HTR-8/SVneo (cell line): ENCODE measurements at places on chromosomes 4 and X.

DNA sequence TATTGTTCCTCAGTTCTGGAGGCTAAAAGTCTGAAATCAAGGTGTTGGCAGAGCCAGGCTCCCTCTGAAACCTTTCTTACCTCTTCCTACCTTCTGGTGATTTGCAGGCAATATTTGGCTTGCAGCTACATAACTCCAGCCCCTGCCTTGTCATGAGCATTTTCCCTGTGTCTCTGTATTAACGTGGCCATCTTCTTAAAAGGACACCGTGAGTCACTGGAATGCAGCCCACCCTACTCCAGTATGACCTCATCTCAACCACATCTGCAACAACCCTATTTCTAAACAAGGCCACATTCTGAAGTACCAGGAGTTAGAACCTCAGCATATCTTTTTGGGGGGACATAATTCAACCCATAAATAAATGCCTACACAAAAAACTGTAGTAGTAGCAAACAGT lies 40.7 kb downstream of the FANCB start:
- peak; percentile 2 for DNase-seq

DNA sequence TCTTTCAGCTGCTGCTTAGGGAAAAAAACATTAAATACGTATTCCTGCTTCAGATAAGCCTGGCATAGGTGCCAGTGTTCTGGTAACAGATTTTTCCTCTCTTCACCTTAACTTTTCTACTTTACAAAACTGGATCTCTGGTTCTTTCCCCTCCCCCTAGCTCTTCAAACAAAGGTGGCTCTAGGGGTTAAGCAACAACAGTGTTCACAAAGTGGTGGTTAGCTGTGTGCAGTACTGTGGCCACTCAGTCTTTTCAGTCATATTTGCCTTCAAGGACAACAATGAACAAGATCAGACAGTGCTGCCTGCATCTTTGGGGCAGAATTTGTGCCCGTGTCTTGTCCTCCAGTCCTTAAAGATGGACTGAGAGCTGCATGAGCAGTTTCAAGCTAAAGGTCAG lies 15.1 kb upstream of the RGN start:
- DNase-seq: no peak

- peak; percentile 41 for DNase-seq
Measured at GRCh38 chr4:144646523-144647094, 653 bp downstream of the HHIP start.

DNA sequence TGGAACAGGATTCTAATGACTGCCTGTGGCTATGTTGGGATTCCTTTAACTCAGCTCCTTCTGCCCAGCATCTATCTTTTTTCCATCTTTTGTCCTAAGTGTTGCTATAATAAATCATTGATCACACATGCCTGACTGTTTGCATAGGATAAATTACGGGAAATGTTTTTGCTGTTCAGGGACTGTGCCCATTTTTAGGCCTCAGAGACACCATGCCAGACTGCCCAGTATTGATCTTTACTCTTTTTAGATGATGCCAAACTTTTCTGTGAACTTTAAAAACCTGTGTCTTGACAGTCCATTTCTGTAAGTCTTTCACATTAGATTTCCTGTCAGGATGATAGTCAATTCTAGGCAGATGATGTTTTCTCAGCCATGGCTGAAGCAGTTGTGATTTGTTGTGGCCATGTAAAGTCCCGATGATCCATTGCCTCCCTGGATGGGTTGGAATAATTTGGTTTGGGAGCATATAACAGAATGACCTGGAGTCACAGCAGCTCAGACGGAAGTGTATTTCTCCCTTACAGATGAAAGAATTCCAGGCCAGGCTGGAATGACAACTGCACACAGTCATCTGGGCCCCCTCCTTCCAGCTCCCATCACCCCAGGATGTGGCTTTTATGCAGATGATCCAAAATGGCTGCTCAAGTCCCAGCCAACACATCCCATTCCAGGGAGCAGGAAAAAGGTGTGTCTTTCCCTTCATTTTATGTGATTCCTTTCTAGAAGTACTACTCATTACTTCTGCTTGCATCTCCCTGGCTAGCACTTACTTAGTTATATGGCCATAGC lies 3.4 kb downstream of the HTT-AS start:
- DNase-seq: no peak

GRCh38 chr4:182085051-182085480 lies 158.1 kb upstream of the TENM3 start:
- DNase-seq: no peak

DNA sequence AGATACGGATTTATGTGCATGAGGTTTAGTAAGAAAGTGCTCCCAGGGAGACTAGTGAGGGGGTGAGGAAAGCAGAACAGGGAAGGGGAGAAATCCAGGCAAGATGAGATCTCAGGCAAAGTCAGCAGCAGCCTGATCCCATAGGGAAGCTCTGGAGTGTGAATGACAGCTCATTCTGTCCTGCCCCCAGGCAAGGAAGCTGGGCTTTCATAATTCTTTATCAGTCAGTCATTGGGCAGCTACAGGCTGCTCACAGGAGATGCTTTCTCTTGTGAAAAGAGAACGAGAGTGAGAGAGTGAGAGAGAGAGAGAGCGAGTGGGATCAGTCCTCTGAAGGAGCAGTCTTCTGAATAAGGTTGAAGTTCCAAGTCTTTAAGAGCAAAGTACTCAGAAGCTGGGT lies 48.1 kb downstream of the SRPX start:
- DNase-seq: no peak

GRCh38 chr4:125948021-125948420 lies 633.3 kb downstream of the FAT4 start:
- no peak for DNase-seq

- DNase-seq: no peak
Measured at GRCh38 chrX:40470830-40471429, 109.8 kb upstream of the ATP6AP2 start.

- DNase-seq: no peak
Measured at GRCh38 chr4:156837625-156838345, 133.8 kb downstream of the PDGFC start.
